ENCODE measurements at places on chromosomes 16 and 17.

DNA sequence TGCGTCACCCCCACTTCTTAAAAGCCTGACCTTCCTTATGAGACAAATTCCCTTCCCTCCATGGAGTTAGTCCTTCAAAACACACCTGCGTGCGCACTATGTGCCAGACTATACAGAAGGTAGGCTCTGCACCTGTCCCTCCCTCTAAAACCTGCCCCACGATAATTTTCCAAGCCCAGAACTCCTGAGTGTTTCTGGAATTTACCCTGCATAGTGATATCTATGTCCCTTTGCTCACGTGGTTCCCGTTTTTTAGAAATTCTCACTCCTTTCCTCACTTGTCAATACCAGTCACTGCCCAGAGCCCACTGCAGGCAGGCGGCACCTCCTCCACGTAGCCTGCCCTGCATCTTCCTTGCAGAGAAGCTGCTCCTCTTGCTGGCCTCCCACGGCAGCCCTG is 82.2 kb downstream of the SLC6A2 start:
- DNase-seq, result no peak

GRCh38 chr17:15101175-15101574 is 164.0 kb downstream of the PMP22 start:
- no peak for DNase-seq

GRCh38 chr16:977081-977701 is 4.4 kb upstream of the SOX8 start:
- DNase-seq, result no peak

GRCh38 chr17:82112181-82112913 is 14.3 kb upstream of the FASN start:
- no peak for DNase-seq
